Stimulated activated CD8-positive, alpha-beta memory T cell treated with anti-CD3 and anti-CD28 coated beads, Interleukin-4, amount 100 ng/mL, for 1 hour (primary cell): ENCODE measurements at places on chromosomes 11 and 22.
A peak's percentile ranks its signal among the peaks of the same experiment; 100 is the strongest.

DNA sequence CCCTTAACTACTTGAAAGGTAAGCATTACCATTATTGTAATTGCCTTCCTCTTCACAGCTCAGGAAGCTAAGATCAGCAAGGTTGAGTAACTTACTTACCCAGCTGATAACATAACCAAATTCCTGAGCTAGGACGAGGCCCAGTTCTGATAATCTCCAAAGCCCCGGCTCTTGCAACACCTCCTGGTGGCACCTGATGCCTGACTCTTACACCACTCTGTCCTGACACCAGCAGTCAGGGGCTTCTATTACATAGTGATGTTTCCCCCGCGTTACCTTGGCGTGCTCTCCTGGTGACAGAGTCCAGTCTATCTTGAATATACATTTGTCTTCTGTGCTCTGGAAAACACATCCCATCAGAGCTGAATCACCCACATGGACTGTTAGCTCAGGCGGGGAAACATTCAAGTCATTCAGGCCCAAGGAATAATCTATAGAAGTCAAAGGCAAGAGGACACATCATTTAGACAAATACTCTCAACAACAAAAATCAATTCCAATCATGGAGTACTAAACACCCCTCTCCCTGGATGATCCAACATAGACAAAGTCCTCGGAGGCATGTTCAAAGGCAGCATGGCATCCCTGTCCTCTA is 12.6 kb downstream of the JAML start:
- DNase-seq, result no peak

DNA sequence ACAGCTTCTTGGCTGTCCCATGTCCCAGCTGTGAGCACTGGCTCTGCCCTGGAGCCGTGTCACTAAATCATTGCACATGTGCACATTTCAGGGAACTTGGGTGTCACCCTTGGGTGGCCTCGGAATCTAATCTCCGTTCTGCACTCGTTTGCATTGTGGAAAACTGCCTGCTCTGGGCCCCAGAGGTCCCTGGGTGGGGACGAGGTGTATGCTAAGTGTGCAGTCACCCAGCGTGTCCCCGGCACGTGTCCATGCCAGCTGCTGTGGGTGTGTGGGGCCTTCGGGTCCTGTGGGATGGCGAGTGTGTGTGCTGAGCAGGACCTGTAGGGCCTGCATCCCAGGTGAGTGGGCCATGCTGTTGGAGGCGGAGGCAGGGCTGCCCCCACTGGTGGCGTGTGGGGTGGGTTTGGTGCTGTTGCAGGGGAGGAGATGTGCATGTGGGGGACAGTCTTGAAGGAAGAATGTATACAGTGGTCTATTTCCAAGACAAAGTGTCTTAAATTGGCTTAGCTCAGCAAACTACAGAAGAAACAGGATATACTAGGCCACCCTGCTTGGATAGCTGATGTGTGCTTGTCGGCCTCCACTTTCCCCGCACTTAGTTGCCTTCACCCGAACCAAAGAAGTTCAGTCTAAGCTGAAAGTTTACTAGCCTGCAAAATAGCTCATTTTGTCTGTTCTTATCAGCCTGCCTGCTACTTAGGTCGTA is 14.6 kb downstream of the TANGO2 start:
- DNase-seq, result no peak

- no peak for DNase-seq
Observed at GRCh38 chr11:76243193-76243956, 37.1 kb upstream of the WNT11 start.

GRCh38 chr11:73553266-73553665 is 44.6 kb downstream of the FAM168A start:
- no peak for DNase-seq

DNA sequence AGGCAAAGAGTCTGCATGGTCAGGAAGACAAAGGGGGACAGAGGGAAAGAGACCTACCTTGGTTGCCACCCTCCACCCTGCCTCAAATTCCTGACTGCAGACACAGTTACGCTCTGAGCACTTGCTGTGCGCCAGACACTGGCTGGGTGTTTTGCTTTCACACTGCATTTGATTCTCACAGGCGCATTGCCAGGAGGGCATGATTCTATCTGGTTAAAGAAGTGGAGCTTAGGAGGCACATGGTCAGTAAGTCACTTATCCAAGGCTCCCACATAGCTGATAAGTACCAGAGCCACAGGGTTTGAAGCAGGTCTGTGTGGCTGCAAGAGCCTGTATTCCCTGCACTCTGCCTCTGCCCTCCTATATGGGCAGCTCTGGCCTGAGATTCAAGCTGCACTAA is 103.9 kb downstream of the TIMP3 start:
- no peak for DNase-seq

GRCh38 chr11:65421794-65422632 is 585 bp upstream of the NEAT1 start:
- peak; percentile 91 for DNase-seq

DNA sequence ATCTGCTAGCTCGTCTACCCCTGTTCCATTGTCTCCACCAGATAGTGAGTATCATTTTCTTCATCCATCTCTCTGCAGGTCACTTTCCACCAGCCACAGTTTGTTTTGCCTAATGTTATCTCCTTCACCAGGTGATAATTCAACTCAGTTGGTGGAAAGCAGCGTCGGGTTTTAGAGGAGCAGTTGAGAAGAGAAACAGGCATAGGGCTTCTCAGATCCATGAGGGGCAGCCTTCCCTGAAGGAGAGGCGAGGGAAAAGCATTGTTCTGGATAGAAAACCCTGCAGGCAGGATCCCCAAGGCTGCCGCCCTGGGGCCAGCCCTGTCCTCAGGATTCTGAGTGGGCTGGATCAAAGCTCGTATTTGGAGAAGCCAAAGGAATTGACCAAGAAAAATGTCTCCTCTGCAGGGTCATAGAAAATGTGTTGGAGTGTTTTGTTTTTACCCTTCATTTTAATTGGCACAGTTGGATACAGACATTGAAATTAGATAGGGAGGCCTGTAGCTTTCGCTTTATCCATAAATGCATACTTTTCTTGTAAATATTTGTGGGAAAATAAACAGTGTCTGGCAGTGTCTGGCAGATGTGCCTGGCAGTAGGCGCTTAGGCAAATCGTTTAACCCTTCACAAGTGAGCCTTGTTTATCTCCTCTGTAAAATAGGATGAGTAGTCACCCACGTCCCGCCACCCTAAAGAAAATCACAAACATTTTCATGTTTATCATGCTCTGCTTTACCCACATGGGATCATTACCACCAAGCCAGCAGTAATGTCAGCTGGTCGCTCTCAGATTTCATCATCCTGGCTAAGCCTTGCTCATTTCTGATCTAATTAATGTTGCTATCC is 73.4 kb upstream of the TTC12 start:
- no peak for DNase-seq

DNA sequence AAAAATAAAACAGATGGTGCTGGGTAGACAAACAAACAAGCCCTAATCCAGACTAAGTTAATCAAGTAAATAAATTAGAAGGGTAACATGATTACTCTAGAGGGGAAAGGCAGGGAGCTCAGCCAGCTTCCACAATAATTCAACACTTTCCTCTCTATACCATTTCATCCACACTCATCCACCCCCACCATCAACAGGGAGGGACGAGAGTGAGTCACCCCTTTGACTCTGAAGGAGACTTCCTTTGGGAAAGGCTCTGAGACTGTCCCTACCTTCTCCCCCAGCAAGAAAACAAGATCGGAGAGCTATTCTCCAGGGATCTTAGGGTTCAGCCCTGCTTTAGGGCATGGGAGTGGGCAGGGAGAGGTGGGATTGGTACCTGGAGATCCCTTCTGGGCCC is 33.1 kb downstream of the TRIM66 start:
- no peak for DNase-seq

DNA sequence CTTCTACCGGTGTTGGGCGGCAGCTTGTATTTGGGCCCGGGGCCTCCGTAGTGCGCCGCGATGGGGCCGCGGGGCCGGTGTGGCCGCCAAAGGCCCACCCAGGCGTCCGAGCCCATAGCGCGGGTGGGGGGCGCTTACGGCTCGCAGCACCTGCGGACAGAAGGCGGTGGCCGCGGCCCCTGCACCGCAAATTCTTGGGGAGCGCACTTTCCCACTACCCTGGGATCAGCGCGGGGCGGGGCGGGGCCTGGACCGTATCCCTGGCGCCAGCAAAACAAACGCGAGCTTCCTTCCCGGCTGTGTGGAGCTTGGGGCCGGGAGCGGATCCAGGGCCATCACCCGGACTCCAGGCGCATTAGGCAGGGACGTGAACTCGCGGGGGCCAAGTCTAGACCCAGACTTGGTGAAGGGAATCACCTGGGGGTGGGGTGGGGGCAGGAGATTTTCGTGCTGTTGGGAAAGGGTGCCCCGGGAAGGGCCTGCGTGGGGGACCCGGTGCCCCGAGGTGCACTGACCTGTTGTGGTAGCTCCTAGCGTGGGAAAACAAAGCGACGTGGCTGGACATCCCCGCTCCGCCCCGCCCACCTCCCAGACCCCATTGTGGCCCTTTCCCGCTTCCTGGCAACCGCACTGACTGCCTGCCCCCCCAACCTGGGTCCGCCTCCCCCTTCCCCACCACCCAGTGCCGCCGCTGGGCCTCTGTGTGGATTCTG is 2.3 kb upstream of the TYMP start:
- no peak for DNase-seq

- DNase-seq, result no peak
Observed at GRCh38 chr22:28597665-28598064, 82.0 kb downstream of the TTC28 start.

GRCh38 chr22:31079095-31079642 is 1.9 kb upstream of the SMTN start:
- DNase-seq, result no peak

DNA sequence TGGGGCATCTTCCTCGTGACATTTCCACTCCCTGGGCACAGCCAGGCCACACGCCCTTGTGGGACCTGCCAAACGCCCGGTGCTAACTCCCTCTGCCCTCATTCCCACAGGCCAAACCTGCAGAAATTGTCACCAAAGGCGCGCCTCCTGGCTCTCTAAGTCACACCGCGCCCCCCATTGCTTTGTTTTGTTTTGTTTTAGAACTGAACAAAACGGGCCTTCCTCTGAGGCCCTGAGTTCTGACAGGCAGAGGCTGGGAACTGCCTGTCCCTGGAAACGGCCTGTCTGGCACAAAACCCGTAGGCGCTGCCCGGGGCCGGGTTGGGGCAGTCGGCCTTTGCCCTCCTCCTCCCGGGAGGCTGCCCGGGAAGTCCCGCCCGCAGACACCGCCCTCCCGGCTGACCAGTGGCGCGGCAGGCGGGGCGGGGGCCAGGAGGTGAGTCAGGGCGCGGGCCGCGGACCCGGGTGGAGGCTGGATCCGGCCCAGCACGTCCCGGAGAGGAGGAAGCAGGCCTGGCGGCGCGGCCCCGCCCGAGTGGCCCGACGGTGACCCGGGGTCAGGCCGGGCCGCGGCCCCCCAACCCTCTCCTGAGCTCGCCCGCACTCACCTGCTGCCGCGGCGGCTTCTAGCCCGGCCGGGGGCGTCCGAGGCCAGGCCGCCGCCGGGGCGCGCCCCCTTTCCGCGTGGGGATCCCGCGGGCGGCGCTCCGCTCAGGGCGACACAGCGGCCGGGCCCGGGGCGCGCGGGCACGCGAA is 465 bp downstream of the SUN2 start:
- no peak for DNase-seq

GRCh38 chr22:32477596-32477995 is 3.0 kb downstream of the FBXO7 start:
- no peak for DNase-seq

GRCh38 chr11:129768356-129768755 is 47.3 kb upstream of the TMEM45B start:
- no peak for DNase-seq

- DNase-seq, result no peak
Observed at GRCh38 chr11:2247496-2247895, 22.9 kb downstream of the ASCL2 start.

GRCh38 chr11:114078423-114078822 is 18.9 kb downstream of the ZBTB16 start:
- DNase-seq, result no peak

DNA sequence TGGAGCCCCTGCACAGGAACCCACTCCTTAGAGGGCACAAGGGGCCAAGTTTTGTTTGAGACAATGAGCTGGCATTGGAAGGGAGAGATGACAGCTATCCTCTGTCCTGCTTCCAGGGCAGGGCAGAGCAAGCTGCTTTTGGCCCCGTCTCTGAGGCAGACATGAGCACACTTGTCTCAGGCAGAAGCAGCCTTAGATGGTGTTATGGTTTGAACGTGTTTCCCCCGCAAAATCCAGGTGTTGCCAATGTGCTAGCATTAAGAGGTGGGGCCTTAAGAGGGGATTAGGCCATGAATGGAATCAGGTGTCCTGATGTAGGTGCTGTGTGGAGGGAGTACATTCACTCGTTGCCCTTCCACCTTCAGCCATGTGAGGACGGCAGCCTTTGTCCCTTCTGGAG is 2.5 kb downstream of the TP53AIP1 start:
- DNase-seq, result no peak

DNA sequence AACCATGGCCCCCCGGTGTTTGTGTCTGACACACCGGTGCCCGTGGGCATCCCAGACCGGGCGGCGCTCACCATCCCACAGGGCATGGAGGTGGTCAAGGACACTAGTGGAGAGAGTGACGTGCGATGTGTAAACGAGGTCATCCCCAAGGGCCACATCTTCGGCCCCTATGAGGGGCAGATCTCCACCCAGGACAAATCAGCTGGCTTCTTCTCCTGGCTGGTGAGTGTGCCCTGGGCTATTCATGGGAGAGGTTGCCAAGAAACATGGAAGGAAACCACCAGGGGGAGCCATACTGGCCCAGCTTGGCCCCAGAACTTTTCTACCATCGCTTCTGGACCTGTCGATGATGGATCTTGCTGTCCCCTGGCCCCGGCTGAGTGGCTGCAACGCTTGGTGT is 36.5 kb downstream of the PRDM11 start:
- no peak for DNase-seq

- no peak for DNase-seq
Observed at GRCh38 chr11:124359566-124359965, 24.7 kb downstream of the OR8B2 start.

GRCh38 chr22:46696229-46696518 is 41.9 kb downstream of the CERK start:
- no peak for DNase-seq

DNA sequence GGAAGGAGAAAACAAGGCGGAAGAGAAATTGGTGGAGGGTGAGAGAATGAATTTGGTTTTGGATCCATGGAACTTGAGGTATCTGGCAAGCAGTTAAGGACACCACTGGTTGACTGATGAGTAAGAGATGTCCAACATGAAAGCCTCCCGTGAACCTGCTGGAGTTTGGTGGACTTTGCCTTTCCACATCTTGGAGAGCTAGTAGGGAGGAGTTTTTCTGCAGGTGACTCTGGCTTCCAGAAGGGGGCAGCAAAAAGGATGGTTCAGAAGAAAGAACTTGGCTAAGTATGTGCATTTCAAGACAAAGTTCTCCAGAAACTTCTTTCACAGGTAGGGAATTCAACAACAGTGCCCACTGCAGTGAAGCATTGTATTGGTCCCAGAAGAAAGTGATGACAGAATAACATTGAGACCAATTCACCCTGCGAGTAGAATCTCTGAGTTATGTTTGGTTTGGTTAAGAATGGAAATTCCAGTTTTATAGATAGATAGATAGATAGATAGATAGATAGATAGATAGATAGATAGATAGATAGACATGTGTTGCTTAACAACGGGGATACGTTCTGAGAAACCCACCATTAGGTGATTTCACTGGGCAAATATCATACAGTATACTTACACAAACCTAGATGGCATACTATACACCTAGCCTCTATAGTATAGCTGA is 28.5 kb downstream of the DCDC1 start:
- DNase-seq, result no peak
